HuH-7.5 (cell line): ENCODE measurements at places on chromosomes 5 and 9.

DNA sequence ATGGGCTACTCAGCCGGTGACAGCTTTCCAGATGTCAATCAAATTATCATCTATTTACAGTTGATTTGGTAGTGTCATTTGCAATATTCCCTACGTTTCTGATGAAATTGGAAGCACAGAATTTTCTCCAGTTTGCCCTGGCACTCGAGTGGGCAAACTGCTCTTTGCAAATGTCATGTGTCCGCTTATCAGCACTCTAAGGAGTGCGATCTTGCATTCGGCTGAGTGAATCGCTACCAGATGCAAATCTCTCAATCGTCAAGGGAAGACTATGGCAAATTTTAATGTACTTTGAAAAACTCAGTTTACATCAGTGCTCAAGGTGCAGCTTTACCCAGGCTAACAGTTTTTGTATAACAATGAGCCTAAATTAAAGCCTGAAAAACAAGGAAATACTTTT, 66.8 kb downstream of the BNC2 start:
- DNase-seq = no peak

DNA sequence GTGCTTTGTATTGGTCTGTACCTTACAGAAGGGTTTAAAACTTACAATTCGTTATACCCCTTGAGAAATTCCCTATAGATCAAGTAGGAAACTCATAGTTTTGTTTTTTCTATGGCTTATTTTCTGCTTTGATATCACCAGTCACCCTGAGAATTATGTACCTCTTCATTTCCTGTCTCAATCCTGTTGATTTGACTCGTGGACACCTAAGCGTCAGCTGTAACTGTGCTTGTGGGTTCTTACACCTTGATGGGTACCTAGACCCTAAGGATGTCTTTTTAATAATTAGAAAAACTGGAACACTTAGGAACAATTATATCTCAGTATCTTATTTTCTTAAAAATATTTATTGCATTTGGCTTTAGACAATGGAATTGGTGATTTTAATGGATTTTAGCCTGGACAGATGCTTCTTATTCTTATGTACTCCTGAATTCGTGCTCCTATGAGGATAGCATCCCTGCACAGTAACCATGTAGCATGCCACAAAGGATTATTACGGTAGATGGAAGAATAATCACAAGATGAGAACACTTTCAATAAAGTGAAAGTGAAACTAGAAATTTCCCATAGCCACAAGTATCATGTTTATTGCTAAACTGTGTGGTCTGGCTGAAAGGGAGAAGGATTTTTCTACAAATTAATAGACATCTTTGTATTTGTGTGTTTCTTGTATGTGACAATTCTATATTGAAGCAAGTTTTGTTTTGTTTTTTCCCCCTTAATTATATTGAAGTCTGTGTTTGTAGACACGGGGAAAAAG, 1920.3 kb upstream of the WWC1 start:
- DNase-seq = no peak

DNA sequence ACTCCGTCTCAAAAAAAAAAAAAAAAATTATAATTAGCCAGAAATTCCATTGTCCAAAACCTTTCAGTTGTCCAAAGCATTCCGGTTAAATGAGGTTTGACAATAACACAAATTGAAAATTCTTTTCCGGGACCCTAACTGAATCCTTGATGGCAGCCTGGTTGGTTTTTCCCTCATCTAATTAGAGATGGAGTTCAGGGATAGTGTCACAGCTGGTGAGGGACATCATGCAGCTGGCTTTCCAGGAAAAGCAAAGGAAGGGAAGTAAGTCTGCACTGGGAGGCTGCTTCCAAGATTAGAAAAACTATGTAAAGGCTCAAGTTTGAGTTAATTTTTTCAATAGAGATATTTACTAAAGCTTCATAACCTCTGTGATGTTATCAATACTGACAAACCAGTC, 195.4 kb downstream of the ADAMTS12 start:
- no peak for DNase-seq

DNA sequence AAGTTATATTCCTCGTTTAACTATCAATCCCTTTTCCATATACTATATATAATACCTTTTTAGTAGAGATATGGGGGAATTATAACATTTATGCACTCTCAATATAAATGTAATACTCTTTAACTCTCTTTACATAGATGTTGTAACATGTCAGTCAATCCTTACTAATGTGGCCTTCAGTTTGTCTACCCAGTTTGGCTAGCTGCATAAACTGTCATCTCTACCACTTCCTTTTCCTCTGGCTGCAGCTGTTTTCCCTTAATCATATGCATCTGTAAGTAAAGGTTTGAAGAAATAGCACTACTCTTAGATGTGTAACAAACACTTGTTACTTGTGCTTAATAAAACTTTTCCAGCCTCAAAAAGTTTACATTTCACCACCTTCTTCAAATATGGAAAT, 13.4 kb downstream of the ABHD17B start:
- no peak for DNase-seq
